ENCODE measurements at places on chromosomes 13 and 19. TPM values are rescaled to one million over a fixed set of nuclear protein-coding genes. Genes with fewer than 3 reads are reported as not detected.

- no peak for DNase-seq
These were observed 3.7 kb upstream of the PEX11G start for GRCh38 chr19:7492558-7492957.

The ADGRE2 gene
- 5.7 TPM for total RNA-seq

DNA sequence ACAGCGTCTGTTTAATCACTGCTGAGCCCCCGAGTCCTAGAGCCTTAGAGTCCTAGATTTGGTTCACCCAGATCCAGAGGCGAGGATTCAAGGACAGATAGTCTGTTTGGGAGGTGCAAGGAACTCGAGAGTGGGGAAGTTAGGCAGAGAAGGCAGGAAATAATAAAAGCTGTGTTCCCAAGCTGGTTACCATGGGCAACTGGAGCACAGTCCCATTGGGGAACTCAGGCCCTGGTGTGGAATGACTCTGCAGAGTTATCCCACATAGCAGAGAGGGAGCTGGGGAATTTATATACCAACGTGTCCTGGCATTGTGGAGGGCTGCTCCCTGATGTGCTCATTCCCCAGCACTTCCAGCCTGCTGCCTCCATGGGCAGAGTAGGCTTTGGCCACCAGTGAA lies 9.7 kb downstream of the IGSF23 start:
- no peak for DNase-seq

The ZNF865 gene
- total RNA-seq = 4.6 TPM

- DNase-seq = no peak
These were observed 195.5 kb downstream of the RGCC start for GRCh38 chr13:41652735-41653361.

GRCh38 chr19:5914358-5914774 lies 312 bp downstream of the CAPS start:
- no peak for DNase-seq

- DNase-seq = peak; percentile 28
These were observed 82.0 kb downstream of the TEX29 start for GRCh38 chr13:111402441-111402840.
